AG09319 (cell line): ENCODE measurements at places on chromosomes 7 and 10.

- DNase-seq, result no peak
Observed at GRCh38 chr10:71277914-71278665, 41.0 kb upstream of the SLC29A3 start.

DNA sequence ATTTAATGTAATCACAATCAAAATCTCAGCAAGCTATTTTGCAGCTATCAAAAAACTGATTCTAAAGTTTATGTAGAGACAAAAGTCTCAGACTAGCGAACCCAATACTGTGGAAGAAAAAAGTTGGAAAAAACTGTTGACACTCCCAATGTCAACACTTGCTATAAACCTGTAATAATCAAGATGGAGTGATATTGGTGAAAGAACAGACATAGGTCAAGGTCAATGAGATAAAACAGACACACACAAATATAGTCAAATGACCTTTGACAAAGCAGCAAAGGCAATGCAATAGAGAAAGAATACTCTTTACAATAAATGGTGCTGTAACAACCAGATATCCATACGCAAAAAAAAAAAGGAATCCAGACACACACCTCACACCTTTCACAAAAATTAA lies 84.5 kb downstream of the ATE1 start:
- no peak for DNase-seq

- no peak for DNase-seq
Observed at GRCh38 chr10:95663496-95663895, 7.0 kb upstream of the ALDH18A1 start.

GRCh38 chr10:124614003-124614659 lies 130.0 kb downstream of the FAM53B start:
- DNase-seq, result no peak

DNA sequence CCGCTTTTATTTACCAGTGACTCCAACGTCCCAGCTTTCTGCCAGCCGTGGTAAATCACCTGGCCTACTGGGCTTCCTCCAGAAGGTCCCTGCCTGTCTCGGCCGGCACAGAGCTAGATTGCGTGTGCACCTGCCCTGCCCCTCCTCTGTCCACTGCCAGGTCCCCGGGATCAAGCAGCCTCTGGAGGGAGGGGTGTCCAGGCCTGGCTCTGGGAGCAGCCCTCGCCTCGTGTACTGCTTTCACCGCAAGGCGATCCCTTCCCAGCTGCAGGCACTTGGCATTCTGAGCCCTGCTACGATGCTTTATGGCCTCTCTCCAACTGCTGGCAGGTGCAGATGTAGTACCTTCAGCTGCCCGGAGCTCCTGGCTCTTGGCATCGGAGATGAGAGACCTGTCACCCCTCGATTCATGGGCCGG lies 7.4 kb downstream of the SLC29A3 start:
- no peak for DNase-seq

- no peak for DNase-seq
Observed at GRCh38 chr10:89438525-89438924, 24.2 kb downstream of the IFIT5 start.

DNA sequence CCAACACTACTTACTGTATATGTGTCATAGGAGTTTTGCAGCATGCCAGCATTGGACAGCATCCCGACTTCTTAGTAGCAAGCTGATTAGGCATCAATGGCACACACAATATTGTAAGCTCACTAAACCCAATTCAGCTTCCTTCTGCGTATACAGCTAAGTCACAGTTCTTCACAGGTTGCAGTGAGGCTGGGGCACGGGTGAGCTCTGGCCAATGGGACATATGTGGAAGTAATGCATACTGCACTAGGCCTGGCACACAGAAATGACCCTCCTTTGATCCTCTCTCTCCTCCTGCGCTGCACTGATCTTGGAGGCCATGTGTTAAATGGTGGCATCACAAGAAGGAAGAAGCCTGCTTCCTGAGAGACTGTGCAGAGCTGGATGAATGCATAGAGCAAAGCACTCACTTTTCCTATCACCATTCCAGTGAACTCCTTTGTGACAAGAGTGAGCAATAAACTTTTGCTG lies 11.9 kb downstream of the RAB11FIP2 start:
- DNase-seq, result no peak

GRCh38 chr7:39285256-39285655 lies 280.9 kb upstream of the YAE1 start:
- no peak for DNase-seq

DNA sequence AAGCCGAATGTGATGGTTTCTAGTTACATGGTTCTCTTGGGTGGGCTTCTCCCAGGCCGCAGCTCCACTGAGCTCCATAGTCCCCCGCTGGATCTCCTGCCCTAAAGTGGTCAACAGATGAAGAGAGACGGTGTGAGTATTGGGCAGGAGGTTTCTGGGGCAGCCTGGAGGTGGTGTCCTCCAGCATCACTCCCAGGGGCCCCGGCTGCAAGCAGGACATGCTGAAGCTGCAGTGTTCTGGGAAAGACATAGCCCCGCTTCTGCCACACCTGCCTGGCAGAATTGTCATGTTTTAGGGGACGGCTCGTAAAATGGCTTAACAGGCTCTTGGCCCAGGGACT lies 40.4 kb downstream of the CALML3 start:
- no peak for DNase-seq

GRCh38 chr10:46273506-46274477 lies 13.0 kb upstream of the ANTXRL start:
- no peak for DNase-seq

DNA sequence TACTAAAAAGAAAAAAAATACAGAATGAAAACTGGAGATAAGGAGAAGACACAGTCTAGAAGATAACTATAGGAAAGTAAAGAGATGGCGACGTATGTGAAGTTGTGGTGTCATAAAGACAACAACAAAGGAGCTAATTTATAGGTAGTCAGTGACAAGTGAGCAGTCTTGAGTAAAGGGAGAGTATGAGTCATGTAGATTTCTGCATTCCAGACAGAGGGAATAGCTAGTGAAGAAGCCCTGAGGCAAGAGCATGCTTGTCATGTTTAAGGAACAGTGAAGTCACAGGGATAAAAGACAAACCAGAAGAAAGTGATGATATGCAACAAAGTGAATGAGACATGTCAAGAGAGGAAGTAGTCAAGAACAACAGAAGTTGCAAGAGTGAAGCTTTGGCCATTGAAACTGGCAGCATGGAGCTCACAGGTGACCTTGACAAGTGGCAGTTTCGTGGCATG lies 2.3 kb upstream of the MIOS start:
- DNase-seq, result no peak

DNA sequence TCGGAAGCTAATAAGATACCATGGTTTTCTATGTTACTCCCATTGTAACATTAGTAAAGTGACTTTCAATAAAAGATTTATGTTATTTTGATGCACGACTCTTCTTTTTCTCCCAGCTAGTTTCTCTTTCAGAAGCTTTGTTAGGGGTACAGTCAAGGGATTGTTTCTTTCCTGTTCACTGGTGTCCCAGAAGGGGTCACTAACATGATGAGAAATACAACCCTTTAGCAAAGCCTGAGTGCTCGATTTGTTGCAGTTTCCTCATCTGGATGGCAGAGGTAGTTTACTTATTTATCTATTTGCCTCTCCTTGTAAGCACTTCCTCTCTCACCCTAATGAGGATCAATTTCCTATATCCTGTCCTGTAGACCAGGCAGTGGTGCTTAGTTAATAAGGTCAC lies 17.0 kb downstream of the SRI start:
- no peak for DNase-seq
